ENCODE measurements at places on chromosomes 4 and X. TPM values are rescaled to one million over a fixed set of nuclear protein-coding genes. Genes with fewer than 3 reads are reported as not detected.

TIGD2 gene
- 9.1 TPM for polyA plus RNA-seq

TRPC5OS gene
- polyA plus RNA-seq, result 0.10 TPM

DCAF4L1 gene
- polyA plus RNA-seq, result 0.17 TPM

MAGEC1 gene
- not detected for polyA plus RNA-seq

INTS6L gene
- polyA plus RNA-seq, result 17.8 TPM

SSX3 gene
- polyA plus RNA-seq, result not detected

CXCL1 gene
- 0.43 TPM for polyA plus RNA-seq

LRRC66 gene
- polyA plus RNA-seq, result 0.52 TPM

AFM gene
- 20.8 TPM for polyA plus RNA-seq

TMSB15A gene
- 71.4 TPM for polyA plus RNA-seq

AADAT gene
- 33.8 TPM for polyA plus RNA-seq

CXCL11 gene
- 0.30 TPM for polyA plus RNA-seq

S100P gene
- polyA plus RNA-seq, result 8.1 TPM

GYPE gene
- polyA plus RNA-seq, result 1.6 TPM

RHOH gene
- 0.64 TPM for polyA plus RNA-seq

DNA sequence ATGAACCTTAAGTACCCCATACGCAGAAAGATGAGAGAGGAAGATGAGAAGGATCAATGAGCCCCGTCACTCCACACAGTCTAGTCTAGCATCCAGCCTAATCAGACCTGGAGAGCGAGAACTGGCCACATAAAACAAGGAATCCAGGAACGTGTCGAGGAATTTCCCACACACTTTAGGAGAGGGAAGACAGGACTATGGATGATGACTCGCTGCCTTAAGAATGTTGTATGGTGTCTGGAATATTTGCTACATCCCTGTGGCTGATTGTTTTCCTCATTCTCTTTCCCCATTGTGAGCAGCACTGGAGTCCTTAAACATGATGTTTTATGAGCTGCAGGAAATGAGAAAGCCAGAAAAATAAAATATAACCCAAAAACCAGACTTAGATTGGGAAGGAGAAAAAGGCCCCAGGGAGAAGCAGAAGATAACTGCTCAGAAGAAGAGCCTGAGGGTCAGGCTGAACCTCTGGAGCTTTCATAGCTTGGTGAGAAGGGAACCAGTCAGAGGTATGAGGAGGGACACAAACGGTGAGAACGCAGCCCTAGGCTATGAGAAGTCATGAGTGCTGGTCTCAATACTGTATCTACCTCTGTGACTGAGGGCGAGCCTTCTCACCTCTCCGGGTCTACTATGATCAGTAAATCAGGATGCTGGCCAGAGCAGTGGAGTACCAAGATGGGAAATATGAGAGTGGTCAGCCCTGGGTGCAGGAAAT lies 139.5 kb upstream of the NOCT start:
- no peak for DNase-seq

DNA sequence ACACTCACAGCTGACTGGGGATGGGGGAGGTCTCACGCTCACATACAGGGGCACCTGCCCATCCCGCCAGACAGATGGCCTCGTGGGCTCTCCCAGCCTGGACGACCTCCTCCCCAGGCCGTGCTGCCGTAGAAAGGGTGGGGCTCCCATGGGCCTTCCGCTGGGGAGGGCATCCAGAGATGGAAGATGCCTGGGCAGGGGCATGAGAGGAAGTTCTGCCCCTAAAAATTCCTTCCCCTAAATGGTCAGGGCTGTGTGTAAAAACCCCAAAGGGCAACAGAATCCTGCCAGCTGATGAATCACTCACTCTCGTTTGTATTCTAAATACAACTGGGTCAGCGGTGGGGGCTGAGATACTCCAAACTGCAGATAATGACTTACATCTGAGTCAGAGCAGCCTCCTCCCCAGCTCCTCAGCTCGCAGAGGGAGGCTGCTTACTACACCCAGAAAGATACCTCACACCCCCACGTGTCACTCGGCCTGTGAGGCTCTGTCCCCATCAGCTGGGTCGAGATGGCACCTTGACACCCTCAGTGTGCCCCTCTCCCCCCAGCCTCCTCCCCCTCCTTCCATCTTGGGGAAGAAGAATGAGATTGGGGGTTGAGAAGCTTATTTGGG lies 10.1 kb downstream of the WDR1 start:
- no peak for DNase-seq

GRCh38 chrX:6667048-6667768 lies 132.3 kb upstream of the VCX3A start:
- DNase-seq, result no peak

DNA sequence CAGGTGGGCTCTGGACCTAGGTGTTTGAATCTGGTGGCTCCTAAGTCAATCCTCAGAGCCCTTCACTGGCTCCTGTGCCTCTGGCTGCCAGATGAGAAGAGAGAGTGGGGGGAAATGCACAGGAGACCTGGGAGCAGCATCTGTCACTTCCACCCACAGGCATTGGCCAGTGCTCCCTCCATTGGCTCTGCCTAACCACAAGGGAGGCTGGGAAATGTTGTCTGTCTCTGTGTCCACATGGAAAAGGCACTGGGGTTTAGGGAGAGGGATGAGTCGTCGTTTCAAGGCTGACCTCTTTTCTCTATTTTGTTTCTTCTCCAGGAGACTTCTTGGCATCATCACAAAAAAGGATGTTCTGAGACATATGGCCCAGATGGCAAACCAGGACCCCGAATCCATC lies 76.4 kb downstream of the CLCN4 start:
- DNase-seq, result no peak

GRCh38 chr4:8763966-8764901 lies 107.4 kb downstream of the HMX1 start:
- DNase-seq, result no peak

GRCh38 chrX:68721546-68721945 lies 74.1 kb downstream of the STARD8 start:
- no peak for DNase-seq

DNA sequence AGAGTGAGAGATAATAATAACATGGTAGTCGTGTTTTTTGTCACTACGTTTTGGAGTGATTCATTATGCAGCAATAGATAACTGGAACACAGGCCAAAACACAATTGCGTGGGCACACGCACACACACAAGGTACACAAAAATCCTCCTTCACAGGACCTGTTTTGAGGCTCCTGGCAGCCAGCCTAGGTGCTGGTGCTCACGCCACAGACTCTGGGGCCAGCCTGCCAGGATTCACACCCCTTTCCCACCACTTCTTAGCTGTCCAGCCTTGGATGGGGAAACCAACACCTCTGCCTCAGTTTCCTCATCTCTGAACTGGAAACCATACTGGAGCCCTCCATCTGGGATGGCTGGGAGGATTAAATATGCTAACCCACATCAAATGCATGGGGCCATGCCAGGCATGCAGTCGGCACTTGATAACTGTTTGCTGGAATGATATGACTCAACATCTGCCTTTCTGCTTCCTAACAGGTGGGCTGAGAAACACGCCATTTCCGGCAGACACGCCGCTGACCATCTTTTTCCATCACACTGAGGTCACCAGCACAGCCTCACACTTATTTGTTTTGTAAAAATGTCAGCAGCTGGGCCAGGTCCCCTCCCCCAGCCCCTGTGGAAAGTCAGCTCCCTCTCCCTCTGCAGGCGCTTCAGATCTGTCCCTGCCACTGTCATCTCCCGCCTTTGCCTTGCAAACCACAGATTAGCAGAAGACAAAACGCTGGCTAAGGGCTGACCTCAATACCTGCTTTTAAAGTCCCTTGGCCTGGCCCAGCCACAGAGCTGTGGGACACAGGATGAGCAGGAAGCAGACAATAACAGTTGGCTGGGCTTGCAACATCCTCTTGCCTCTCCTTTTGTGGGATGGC lies 237.5 kb downstream of the BCOR start:
- no peak for DNase-seq

GRCh38 chr4:184452740-184453139 lies 21.6 kb downstream of the IRF2 start:
- DNase-seq, result no peak

- no peak for DNase-seq
Observed at GRCh38 chr4:169283114-169283509, 12.4 kb upstream of the SH3RF1 start.

DNA sequence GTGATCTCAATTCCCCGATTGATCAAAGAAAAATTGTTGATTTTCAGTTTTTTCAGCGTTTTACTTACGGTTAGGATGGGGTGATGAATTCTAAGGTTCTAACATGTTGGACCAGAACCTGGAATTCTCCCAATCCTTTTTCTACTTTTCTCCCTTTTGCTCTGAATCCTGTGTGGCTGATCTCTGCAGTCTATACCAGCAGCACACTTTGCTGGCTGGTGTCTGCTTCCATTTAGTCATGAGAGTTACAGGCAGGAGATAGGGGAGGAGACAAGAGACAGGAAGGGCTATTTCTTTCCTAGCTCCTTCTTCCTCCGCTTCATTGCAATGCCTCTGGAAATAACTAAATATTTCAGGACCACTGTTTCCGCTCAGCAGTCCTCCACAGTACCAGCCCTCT lies 623.9 kb downstream of the CENPC start:
- no peak for DNase-seq

DNA sequence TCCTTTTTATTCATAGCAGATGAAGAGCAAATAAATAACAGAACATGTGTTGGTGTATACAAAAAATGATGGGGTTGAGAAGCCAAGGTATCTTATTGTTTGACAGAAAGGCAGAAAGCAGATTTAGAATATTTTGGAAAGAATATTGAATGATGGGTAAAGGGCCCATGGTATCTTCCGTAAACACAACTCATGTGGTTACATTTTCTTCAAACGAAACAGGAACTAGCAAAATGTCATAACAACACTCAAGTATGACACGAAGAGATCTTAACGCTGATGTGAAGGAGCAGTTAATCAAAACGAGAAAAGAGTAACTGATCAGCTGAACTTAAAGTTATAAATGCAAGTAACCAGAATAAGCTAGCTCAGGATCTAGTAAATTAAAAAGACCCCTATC lies 195.7 kb upstream of the GK2 start:
- no peak for DNase-seq

- no peak for DNase-seq
Observed at GRCh38 chr4:147335183-147335582, 145.7 kb upstream of the EDNRA start.

DNA sequence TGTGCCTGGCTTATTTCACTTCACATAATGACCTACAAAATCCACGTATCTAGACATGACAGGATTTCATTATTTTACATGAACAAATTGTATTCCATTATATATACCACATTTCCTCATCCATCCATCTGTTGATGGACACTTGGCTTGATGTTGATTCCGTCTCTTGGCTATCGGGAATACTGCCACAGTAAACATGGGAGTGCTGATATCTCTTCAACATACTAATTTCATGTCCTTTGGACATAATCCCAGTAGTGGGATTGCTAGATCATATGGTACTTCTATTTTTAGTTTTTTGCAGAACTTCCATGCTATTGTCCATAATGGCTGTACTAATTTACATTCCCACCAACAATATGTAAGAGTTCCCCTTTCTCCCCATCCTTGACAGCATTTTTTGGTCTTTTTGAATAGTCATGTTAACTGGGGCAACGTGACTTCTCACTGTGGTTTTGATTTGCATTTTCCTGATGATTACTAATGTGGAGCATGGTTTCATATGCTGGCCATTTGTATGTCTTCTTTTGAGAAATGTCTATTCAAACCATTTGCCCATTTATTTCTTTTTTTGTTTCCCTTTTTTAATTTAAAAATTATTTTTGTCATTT lies 68.9 kb downstream of the HTRA3 start:
- DNase-seq, result no peak

- no peak for DNase-seq
Observed at GRCh38 chrX:12867685-12868084, 813 bp downstream of the TLR7 start.

DNA sequence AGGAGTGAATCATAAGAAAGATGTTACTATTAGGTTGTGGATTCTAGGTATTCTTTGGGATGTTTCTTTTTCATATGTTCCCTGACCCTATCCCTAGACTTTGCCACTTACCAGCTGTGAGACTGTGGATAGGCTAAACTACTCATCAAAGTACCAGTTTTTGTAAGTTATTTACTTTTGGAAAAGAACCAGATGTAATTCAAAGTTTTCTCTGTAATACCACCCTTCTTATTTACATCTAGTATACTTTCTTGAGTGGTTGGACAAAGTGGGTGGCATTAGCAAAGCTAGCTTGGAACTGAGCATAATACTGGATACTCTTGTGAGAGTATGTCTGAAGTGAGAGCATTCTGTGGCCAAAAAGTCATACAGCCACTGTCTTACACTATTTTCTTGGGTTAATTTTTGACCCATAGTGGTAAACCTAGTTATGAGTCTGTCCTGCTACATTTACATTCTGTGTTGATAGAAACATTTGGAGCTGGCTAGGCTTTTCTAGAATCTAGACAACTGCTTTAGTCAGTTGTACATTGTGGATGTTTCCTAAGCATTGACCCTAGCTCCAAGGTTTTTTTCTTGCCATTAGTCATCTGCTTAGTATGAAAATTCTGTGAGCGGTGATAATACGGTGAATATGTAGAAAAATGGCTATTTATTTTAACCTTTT lies 41.7 kb downstream of the KDM6A start:
- DNase-seq, result no peak

DNA sequence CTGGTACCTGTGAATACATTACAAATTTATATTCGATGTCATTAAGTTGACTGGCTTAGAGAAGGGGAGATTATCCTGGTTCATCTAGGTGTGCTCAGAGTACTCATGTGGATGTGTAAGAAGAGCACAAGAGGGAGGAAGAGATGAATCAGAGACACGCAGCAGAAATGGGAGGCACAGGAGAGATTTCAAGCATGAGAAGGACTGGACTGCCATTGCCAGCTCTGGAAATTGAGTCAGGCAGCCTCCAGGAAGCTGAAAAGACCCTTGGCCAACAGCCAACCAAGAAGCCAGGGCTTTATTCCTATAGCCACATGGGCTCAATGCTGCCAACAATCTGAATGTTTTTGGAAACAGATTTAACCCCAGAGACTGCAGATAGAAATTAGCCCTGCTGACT lies 1390.0 kb downstream of the STIM2 start:
- DNase-seq, result no peak

DNA sequence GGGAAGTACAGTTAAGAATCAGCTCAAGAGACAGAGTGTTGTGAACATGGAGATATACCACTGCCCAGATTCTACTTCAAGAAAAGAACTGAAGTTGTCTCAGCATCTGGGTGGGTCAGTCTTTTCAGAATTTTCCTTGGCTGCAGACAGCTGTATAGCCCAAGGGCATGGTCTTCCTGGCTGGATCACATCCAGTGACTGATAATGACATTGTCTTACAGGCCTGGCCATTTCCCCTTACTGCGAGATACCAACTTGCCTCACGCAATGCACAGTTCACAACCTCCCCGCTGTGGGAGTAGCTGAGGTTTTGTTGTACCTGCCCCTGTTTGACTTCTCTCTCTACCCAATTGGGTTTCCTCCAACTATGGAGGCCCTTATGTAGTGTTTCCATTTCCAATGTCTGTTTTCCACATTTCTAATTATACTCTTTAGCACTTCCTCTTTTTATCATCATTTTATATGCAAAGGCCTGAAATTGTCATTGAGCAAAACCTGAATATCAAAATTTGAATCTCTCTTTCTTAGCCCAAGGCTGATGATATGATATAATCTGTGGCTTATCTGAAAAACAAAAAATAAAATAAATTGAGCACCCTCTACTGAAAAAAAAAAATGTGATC lies 209.1 kb downstream of the NAF1 start:
- DNase-seq, result no peak
